Kasumi-1 (cell line): ENCODE measurements at places on chromosomes 11 and 22.
A peak's percentile ranks its signal among the peaks of the same experiment; 100 is the strongest.

- no peak for DNase-seq
These were observed 15.3 kb downstream of the TAB1 start for GRCh38 chr22:39414886-39415285.

DNA sequence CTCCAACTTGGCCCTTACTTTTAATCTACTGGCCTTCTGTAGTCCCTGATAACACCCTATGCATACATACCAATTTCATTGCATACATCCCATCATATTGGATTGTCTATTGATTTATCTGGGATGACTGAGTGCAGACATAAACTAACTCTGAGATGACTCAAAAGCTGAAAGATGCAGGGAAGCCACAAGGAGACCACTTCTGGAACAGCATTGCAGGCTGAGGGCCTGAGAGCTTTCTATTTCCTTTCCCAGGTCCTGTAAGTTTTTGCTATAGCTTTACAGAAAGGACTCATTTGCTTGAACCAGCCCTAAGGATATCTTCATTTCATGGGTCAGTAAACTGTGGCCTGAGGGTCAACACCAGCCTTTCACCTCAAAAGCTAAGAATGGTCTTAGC, 15.1 kb upstream of the SPON1 start:
- no peak for DNase-seq

DNA sequence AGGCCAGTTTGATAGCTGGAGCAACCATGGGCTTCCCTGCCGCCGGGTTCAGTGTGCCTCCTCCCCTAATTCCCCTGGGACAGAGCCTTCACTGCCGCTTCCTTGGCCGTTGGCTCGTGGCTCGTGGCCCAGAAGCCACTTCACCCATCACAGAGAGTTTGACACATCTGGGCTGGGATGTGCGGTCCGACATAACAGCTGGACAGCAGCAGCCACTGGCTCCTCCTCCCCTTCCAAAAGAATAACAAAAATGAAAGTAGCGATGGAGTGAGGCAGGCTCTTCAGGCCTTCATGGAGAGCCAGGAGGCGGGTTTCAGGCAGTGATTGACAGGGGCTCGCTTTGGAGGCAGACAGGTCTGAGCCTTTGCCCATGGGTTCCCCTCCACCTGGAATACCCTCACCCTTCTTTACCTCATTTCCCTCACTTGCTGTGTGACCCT, 8.2 kb downstream of the CREB3L1 start:
- DNase-seq: no peak

- no peak for DNase-seq
These were observed 204.5 kb downstream of the LRRC4C start for GRCh38 chr11:41254966-41255365.

- DNase-seq: no peak
These were observed 5.0 kb downstream of the SIGIRR start for GRCh38 chr11:409600-410483.

- DNase-seq: no peak
These were observed 23.9 kb downstream of the GNAZ start for GRCh38 chr22:23094260-23094659.

DNA sequence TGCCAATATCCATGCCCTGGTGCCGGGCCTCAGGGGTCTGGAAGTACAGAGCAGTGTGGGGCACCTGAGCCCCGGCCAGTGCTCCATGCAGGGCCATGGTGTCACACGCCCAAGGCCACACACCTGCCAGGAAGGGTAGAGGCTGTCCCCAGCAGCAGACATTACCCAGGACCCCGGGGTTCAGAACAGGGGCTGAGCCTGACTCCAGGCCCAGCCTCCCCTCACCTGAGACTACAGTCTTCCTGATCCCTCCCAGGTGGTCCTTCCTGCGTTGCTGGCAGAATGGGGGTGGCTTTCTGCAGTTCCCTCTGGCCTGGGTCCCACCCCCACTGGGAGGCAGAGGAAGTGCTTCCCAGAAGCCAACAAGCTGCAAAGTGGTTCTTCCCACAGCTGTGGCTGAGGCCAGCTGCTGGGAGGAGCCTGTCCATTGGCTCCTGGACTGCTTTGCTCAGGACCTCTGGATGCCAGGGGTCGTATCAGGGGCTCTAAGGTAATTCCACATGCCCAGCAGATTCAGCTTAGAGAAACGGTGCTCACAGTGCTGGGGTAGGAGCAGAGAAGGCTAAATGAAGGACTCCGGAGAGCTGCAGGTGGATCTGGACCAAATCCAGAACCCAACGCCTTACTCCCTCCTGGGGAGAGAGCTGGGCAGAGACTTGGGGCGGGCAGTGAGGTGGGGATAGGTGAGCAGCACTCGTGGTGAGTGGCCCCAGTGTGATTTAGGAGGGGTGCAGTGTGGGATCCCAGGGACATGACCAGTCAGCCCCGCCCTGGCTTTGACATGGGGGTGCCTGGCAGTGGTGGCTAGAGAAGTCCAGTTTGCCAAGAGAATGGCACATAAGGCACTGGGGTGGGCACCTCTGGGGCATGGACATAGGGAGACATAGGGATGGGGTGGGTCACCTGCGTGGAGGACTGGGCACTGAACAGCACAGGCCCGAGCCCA, 12.6 kb downstream of the TCIRG1 start:
- no peak for DNase-seq

- DNase-seq: no peak
These were observed 2.2 kb upstream of the BPIFC start for GRCh38 chr22:32466496-32466895.

GRCh38 chr22:36839356-36840073, 21.3 kb upstream of the NCF4 start:
- DNase-seq: no peak

DNA sequence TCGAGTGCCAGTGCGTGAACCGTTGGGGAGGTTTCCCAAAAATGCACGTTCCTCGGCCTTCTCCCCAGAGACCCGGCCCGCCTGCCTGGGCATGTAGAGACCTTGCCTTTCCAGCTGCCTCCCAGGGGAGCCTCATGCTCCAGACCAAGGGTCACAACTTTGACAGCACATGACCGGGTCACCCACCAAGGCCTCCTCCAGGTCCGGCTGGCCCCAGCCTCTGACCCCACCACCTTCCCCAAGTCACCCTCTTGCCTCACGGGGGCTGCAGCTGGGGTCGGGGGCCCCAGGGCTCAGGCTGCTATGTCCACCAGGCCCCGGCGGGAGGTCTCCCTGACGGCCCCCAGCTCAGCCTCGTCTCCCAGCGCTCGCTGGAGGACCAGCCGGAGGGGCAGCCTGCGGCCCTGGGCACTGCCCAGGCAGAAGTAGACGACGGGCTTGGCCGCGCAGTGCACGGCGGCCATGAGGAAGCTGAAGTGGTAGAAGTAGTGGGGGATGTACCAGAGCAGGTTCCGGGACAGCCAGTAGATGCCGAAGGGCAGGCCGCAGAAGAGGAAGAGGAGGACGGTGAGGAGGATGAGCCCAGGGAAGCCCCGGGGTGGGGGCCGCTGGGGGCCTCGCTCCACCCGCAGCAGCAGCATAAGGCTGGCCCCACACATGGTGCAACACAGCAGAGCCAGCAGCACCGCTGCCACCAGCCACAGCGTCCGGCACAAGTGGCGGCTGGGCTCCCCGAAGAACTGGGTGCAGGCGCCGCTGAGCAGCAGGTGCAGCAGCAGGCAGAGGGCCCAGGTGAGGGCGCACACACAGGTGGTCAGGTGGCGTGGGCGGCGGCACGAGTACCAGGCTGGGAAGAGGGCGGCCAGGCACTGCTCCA, 4.4 kb downstream of the MRGPRE start:
- DNase-seq: peak; percentile 94

DNA sequence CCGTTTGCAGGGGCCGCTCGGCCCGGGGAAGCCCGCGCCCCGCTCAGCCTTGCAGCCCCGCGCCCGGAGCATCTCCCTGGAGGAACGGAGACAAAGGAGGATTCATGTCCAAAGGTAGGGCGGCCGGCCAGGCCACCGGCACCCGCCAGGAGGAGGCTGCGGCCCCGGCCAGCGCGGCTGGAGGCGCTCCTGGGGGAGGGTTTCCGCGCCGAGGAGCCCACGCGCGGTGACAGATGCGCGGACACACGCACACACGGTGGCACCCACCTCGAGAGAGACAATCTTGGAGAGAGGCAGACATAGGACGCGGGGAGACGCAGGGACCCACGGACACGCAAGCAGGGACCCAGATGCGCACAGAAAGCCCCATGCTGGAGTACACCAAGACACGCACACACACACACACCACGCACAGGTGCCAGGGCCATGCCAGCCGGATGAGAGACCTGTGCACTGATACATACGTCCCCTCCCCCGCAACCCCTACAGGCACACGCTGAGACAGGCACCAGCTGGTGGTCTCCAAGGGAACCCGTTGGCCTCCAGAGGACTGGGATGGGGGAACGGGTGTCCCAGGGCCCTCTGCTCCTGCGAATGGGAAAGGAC, 7.8 kb downstream of the SEPTIN3 start:
- no peak for DNase-seq

- no peak for DNase-seq
These were observed 102.0 kb downstream of the ZNF280B start for GRCh38 chr22:22406445-22407027.

DNA sequence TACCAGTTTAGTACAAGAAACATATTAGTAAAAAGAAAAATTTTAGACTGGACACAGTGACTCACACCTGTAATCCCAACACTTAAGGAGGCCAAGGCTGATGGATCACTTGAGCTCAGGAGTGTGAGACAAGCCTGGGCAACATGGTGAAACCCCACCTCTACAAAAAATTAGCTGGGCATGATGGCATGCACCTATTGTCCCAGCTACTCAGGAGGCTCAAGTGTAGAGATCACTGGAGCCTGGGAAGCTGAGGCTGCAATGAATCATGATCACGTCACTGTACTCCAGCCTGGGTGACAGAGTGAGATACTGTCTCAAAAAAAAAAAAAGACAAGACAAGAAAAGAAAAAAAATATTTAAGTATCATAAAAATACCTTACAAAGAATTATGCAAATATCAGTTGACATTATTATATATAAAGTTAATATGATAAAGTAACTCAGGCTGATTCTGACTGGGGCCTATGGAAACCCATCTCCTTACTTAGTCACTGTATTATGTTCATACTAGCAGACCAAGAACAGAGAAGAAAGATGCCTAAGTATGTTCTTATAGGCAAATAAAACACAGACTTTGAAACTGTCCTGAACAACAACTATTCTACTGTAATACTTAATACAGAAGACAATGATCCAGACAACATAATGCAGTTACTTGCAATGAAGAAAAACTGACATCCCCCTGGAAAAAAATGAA, 27.3 kb downstream of the FAM168A start:
- no peak for DNase-seq

DNA sequence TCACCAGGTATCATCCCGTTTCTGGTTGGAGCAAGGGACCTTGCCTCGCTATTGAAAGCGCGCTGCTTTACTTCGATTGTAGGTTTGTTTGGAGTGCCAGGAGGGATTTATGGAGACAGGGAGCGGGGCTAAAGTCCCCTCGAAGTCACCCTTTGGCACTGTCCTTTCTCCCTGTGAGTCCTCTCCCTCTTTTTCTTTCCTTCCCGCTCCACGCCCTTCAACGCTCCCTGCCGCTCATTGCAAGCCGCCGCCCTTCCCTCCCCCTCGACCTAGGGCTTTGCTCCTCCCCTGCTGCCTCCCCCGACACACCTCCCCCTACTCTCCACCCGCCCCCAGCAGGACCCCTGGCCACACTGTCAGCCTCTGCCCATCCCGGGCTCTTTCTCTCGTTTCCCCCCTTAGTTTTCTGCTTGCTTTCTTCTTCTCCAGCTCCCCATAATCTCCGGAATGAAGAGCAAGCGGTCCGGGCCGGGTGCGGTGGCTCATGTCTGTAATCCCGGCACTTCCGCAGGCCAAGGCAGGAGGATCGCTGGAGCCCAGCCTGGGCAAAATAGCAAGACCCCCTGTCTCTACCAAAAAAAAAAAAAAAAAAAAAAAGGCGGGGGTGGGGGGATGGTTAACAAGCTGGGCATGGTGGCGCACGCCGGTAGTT, 41.0 kb downstream of the AHNAK start:
- no peak for DNase-seq

- DNase-seq: no peak
These were observed 133.3 kb upstream of the PARVA start for GRCh38 chr11:12243911-12244550.

DNA sequence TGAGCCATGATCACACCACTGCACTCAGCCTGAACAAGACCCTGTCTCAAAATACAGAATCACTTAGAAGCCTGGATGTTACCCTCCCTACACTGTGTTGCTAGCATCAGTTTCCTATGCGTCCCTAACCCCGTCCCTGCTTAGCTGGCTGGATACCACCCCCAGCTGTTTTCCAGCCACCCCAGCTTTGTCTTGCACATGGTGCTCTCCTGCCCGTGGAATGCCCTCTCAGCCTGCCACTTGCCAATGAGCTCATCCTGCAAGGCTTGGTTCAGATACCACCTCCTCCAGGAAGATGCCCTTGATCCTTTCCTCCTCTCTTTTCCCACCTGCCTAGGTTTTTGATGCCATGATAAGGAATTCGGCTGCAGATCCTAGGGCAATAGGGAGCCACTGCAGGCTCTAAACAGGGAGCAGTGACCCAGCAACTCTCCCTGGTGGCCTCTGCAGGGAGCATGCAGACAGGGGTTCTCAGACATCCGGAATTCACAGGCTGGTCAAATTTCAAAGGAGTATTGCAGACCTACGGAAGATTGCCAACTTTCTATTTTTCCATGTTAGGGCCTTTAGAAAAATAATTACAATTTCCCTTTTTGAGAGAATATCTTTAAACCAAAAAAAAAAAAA, 52.7 kb upstream of the WNT7B start:
- DNase-seq: no peak

- DNase-seq: peak; percentile 79
These were observed 37.7 kb downstream of the EIF4ENIF1 start for GRCh38 chr22:31451709-31452571.
